ENCODE measurements at places on chromosomes 1 and 21. TPM values are rescaled to one million over a fixed set of nuclear protein-coding genes. Genes with fewer than 3 reads are reported as not detected.

DNA sequence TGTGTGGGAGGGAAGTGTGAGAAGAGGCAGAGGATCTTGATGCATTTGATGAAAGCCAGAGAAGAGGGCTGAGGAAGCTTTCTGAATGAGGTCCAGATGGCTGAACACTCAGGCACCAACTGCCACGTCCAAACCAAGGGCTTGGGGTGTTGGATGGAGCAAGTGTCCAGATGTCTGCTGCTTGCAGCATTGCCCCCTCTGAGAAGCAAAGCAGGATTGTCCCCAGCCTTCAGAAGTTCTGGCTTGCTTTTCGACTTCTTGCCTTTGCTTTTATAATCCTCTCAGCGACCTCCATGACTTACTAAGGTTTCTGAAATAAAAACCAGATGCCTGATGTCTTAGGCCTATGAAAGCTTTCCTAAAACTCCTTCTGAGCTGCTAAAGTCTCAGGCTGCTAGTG, 182.5 kb downstream of the HUNK start:
- DNase-seq: no peak

GRCh38 chr1:12649971-12650421, 6.1 kb downstream of the AADACL4 start:
- DNase-seq: no peak

DNA sequence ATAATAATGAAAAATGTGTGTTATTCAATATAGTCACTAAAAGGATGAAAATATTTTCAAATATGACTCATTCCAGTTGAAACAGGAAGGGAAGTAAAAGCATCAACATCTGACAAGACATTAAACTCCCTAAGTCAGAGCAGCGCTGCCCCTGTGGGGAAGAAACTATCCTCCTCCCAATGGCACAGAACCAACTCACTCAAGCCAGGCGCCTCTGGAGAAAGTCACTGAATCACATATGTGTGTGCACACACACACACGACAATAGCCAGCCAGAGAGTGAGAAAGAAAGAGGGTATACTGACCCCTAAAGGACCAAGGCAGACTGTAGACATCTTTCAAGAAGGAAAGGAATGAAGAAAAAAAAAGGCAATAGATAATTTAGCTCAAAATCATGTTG, 126.9 kb downstream of the SETD4 start:
- peak; percentile 92 for DNase-seq

- DNase-seq: no peak
Observed at GRCh38 chr1:228988664-228989063, 253.4 kb downstream of the RHOU start.

Gene TIAM1
- 5.4 TPM for total RNA-seq

DNA sequence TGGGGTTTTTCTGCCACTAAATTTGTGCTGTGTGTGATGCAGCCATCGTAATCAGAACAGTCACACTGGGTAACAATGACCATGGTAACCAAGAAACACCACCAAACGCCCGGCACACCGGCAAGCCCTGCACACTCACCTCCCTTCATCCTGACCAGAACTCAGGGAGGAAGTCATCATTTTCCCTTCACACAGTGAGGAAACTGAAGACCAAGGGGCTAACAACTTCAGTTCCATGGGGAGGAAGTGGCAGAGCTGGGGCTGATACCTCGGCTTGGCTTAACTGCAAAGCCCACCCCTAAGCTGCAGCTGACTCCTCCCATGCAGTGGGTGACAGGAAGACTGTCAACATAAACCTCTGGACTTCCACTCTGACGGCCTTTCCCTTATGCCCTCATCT, 69.3 kb upstream of the BCAR3 start:
- no peak for DNase-seq

DNA sequence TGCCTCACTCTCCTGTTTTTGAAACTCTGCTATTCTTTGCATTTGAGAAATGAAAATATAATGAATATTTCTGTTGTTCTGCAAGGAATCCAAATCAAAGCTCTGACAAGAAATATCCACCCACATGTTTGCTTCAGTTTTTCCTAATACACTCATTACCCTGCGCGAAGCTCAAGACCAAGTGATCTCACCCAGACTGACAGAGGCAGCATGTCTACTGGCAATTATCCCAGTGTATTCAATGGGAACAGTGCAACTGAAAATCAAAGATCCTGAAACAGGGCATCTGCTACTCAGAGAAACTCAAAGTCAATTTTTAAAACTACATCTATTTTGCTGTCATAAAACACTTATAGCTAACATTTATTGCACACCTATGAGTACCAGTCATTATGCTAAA, 321.0 kb upstream of the LRRC7 start:
- DNase-seq: no peak

DNA sequence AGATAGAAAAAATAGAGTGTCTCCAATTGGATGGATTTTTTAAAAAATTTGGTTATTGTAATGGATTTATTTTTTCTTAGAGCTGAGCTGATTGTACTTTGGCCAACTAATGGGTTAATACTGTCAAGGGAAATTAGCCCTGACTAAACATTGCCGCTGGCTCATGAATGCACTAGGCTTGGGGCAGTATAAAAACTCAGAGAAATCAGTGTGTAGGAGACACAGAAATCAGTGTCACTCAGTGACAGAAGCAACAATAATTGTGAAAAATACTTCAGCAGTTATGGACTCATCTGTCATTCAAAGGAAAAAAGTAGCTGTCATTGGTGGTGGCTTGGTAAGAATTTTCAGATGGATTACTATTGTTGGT, at the start of gene KMO:
Gene KMO, plus strand, starts transcription at position 217 of the 370 bp plus-strand sequence. Its CDS starts 67 bp downstream, at position 284.
- no peak for DNase-seq

- no peak for DNase-seq
Observed at GRCh38 chr1:177873238-177873637, 96.6 kb downstream of the SEC16B start.

Gene FAM167B
- 6.7 TPM for total RNA-seq

Gene ITGB2
- 110 TPM for total RNA-seq

Gene CTSE
- not detected for total RNA-seq

Data from esophagus muscularis mucosa (tissue), 4 donors.